ENCODE measurements at places on chromosomes 7 and 10.

GRCh38 chr7:132817949-132818348 is 241.7 kb upstream of the PLXNA4 start:
- DNase-seq: no peak

- no peak for DNase-seq
These were observed 17.6 kb upstream of the SFR1 start for GRCh38 chr10:104104418-104104817.

GRCh38 chr7:55121249-55121648 is 102.4 kb downstream of the EGFR start:
- no peak for DNase-seq

- no peak for DNase-seq
These were observed 1197.7 kb upstream of the CELF2 start for GRCh38 chr10:9819756-9820494.

- no peak for DNase-seq
These were observed 12.1 kb upstream of the CCNY start for GRCh38 chr10:35324196-35324595.

GRCh38 chr7:137096607-137097006 is 228.2 kb downstream of the CHRM2 start:
- no peak for DNase-seq

DNA sequence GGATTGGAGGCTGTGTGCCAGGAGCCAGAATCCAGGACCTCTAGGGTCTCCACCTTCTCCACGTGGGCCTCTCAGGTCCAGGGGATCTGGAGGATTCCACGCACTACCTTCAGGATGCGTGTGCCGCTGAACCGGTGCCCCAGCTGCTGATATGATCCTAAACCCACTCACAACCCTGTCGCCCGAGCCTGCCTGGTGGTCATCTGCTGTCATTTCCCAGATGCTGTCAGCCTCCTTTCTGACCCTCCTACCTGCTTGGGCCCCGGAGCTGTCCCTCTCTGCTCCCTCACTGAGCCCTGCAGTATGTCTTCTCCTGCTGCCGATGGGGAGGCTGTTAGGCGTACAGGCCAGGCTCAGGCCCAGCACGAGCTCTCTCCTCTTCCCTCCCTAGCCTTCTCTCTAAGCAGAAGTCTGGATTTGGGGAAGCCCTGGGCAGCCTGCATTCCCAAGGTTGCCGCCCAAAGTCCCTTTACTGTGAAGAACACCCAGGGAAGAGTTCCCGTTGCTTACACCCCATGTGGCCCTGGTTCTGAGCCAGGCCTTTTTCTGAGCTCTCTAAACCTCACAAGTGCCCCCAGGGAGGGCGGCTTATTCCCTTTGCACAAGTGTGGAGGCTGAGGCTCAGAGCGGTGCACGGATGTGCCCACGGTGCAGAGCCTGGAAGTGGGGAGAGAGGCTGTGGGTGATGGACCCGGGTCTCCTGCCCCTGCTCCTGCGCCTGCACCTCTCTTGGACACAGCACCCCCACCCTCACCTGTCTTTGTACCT is 30.8 kb upstream of the ZNF488 start:
- DNase-seq: no peak

GRCh38 chr10:12617191-12618175 is 268.1 kb downstream of the CAMK1D start:
- no peak for DNase-seq

GRCh38 chr7:120991161-120991560 is 2.6 kb downstream of the CPED1 start:
- DNase-seq: no peak

GRCh38 chr10:101458869-101459268 is 104.9 kb downstream of the BTRC start:
- DNase-seq: no peak

DNA sequence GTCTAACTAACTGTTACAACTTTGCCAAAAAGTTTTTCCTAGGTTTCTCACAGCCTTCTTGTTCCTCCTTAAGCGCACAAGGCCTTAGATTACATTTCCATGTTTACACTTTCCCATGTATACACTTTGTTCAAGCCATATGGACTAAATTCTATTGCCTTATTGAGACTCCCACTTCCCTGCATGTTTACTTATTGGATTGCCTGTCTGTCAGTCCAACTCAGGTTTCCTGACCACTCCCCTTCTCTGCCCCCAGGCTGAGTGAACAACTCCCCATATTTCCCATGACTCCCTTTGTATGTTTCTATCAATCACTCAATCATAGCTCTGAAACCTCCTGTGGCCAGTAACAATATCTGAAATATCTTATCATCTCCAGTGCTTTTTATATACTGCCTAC is 43.0 kb downstream of the SLC25A40 start:
- no peak for DNase-seq

- no peak for DNase-seq
These were observed 34.9 kb upstream of the PTF1A start for GRCh38 chr10:23157239-23157681.

DNA sequence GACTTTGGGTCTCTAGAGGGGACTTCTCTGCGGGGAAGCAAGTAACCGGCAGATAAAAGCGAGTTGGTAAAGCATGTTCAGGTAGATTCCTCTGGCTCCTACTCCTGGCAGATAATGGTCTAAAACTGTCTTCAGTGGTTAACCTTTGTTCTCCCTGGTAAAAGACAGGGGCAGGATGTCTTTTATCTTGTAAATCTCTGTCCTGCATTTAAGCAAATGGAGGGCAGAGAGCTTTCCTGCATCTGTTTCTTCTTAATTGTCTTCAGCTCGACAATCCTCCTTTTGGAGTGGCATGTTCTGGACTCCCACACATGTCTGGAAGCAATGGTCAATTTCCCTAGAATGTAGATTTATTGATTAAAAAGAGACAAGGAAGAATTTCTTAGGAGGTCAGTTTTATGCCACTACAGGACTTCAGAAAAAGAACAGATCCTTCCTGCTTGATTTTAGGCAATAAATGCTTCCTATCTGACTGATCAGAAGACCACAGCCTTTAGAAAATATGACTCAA is 16.6 kb downstream of the C7orf33 start:
- DNase-seq: no peak

DNA sequence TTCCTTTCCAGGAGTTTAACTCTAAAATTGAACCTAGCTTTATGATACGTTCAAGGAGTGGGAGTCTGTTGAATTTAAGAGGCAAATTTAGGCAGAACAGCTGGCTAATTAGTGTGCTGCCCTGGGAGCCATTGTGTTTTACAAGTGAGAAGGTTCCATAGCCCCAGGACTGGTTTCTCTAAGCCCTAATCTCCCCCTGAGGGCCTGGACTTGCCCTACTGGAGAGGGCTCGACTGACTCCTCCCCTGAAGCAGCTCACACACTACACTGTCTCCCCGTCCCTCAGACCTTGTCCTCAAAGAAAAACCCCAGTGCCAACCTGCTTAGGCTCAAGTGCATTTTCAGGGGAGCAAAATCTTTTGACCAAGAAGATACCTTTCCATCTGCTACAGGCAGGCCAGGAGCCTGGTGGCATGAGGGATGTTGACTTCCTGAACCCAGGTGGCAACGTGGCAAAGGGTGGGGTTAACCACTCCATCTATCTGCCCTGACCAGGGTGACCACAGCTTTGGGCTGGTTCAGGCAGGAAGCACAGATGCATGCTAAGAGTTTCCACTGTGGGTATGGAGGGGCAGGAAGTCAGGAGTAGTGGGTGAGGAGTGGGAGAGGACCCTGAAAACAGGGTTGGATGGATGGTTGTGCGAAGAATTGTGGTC is 68.9 kb upstream of the CARD11 start:
- DNase-seq: no peak

GRCh38 chr10:108003576-108003975 is 839.1 kb upstream of the SORCS1 start:
- DNase-seq: no peak

DNA sequence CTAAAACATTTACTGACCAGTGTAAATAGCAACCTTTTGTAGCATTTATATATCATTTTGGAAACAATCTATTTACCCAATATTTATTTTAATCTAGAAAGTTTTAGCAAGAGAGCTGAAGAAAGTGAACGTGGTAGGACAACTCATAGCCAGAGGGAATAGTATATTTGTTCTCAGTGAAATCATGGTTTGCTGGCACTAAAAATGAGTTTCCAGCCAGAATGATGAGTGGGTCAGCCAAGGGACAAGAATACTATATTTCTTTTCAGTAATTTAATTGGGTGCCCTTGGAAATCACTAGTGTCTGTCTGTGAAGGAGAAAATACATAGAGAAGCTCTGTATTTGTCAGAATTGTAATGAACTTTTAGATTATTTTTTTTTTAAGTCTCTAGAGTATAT is 74.9 kb downstream of the MINPP1 start:
- DNase-seq: no peak

GRCh38 chr7:107501593-107501992 is 31.7 kb downstream of the GPR22 start:
- DNase-seq: peak; percentile 67

DNA sequence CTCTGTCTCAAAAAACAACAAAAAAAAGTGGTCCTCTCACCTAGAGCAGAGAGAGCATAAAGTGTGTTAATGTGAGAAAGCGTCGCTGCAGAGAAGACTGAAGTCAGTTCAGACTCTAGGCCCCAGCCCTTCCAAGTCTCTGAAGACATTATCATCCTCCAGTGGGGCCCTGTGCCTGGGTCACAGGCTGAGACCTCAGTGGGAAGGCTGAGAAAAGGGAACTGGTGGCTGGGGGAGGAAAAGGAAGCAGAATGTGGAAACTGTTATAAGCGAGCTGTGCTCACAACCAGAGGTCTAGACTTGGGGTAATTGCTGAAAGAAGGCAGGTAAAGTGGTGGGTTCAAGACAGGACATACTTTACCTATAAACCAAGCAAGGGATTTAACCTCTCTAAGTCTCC is 4.9 kb upstream of the RRP12 start:
- DNase-seq: no peak

DNA sequence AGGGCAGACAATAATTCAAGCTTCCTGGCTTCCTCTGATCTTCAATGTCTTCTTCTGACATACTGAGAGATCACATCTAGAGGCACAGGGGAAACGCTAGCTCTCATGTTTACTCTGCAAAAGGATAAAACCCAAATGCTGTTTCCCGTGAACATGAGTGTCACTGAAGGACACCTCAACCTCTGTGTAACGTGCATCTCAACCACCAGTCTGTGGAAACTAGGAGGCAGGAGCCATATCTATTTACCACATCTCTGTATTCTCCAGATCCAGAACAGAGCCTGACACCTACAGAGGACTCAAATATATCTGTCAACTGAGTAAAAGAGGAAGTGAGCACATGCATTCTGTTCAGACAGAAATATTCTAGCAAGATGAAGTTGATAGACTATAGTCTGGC is 140.3 kb upstream of the TARP start:
- no peak for DNase-seq

DNA sequence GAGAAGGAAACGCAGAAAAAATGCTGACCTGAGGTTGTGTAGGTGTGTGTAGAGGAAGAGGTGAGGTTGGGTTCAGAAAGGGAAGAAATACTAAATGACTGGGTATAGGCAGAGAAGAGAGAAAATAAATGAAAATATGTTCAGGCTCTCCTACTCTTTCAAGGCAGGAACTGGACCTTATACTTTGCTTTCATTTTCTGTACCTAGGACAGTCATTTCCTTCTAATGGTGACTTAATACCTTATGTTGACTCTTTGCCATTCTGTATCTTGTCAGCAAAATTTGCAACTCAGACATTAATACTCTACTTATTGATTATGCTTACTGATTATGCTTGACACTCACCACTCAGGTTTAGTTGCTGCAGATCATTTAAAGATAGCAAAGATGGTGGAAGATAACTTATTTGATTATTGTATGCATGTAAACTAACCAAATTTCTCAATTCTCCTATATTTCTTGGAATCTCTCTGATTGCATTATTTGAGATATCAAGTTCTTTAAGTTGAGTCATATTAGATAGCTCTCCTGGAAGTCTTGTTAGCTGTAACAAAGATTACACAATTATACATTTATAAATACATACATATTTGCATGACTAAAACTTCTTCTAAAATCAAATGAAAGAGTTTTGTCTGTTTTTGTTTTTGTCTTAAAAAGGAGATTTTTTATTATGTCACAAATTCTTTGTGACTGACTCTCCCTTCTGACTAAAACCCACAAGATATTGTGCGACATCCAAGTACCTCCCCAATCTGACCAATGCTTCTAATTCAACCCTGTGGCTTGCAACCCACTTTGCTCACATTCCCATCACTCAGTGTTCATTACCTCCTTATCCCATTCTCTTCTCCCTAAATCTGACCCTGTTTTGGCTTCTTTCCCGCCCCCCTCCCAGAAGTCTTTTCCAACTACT is 20.0 kb downstream of the LRRD1 start:
- DNase-seq: peak; percentile 56

DNA sequence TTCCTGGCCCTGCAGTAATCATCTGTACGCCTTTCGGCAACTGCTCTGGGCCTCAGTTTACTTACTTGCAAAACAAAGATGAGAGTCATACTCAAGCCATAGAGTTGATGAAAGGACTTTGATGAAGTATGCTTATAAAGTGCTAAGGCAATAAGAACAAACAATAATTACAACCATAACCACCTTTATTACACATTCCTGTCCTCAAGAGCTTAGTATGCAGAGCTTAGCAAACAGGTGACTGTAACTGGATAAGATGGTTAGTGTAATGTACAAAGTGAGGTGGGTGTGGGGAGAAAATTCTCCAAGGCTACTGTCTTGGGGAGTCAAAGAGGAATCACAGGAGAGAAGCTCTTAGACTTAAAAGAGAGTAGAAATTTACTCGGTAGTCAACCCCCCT is 117.0 kb upstream of the AFAP1L2 start:
- DNase-seq: no peak

DNA sequence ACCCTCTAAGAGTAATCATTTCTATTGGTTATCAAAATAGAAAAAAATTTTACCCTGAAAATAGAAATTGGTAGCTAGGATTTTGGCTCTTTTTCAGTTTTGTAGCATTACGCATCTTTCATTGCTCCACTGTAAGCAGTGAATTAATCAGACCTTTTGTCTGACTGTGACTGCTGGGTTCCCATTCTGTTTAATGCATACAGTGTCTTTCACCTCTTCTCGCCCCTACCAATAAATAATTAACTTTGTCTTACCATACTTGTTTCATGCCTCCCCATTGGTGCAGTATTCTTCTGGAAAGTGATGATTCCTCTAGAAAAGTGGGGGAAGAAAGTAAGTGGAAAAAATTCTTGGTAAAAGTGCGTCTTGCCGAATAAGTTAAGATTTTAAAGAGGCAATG is 73.2 kb downstream of the AP3M1 start:
- DNase-seq: peak; percentile 87

DNA sequence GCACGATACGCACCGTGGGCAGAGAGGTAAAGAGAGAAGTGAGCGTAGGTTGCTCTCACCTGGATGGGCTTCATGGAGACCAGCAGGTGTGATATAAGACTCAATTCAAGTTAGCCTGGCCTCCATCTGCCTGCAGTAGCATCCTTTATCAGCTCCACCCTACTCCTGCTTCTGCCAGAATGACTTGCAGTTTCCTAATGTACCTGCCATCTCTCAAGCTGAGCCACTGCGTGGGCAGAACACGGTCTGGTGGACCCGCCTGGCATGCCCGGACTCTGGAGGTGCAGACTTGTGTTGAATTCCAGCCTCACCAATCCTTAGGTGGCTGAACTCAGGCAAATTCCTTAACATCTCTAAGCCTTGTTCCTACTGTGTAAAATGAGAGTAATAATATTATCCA is 64.3 kb downstream of the STEAP1B start:
- no peak for DNase-seq
